ENCODE measurements at places on chromosomes 2 and 18.
A peak's percentile ranks its signal among the peaks of the same experiment; 100 is the strongest.

- DNase-seq = no peak
These were observed 382.6 kb upstream of the CDH2 start for GRCh38 chr18:28559511-28559910.

- DNase-seq = no peak
These were observed 2.7 kb upstream of the CCBE1 start for GRCh38 chr18:59699750-59700534.

DNA sequence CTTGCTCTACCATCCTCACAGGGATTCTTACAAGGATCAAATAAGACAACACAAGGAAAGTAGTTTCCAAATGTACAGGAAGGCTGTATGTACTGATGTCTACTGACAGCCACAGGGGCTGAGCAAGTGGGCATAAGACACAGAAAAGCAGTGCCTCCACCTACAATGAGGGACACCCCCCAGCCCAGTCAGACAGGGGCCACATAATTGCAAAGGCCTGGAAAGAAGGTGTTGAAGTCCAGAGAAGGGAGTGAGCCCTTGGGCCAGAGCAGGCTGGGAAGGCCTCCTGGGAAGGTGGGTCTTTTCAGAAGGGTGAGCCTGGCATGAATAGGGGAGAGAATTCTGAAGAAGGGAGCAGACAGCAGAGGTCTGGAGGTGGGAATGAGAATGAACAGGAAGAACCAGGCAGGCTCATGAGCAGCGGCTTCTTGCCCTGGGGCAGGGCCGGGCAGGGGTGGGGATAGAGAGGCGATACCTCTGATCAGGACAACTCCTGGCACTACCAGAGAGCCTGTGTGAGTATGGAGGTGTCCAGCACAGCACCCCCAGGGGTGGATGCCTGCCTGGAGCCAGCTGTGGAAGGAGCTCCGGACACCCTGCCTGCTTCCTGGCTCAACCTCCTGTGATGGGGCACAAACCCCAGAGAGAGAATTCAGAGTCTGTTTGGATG lies 30.1 kb downstream of the HS1BP3 start:
- DNase-seq = no peak

- DNase-seq = no peak
These were observed 906.1 kb downstream of the SLC4A3 start for GRCh38 chr2:220533485-220533884.

- DNase-seq = no peak
These were observed 75.6 kb upstream of the FZD5 start for GRCh38 chr2:207845202-207845864.

GRCh38 chr18:5294457-5295230 lies 882 bp downstream of the ZBTB14 start:
- peak; percentile 79 for DNase-seq

DNA sequence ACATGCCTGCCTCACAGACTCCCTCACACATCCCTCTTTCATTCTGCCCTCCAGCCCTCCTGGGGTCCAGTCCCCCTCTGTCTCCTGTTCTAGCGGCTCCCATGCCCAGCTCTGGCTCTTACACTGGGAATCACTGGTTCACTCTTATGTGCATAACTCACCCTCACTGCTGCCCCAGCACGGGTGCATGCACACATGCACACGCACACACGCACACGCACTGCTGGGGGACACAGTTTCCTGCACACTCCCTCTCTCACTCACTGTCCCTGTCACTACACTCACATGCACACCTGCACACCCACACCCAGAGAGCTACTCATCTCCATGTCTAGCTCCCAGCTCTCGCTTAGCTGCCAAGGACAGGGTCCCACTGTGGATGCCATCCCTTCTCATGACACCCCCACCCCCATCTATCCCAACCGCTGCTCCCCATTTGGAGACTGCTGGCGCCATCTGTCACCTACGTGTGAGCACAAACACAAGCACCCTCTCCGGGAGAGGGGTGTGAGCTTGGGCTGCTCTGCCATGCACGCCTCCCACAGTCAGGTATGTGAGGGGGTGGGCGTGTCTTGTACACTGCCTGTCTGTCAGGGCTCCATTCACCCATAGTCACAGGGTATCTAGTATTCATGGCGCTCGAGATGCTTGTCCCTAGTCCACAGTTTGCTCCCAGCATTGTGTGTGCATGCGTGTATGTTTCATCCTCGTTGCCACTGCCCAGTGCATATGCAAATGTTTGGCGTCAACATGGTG lies 1.8 kb downstream of the ASIC4 start:
- no peak for DNase-seq

GRCh38 chr2:12168354-12168753 lies 421.9 kb downstream of the LPIN1 start:
- no peak for DNase-seq

GRCh38 chr18:2179498-2180183 lies 391.7 kb downstream of the METTL4 start:
- no peak for DNase-seq

Measured in inflammatory macrophage (primary cell).